Urinary bladder (tissue), 4 donors: ENCODE measurements at places on chromosomes 1 and 21. TPM values are rescaled to one million over a fixed set of nuclear protein-coding genes. Genes with fewer than 3 reads are reported as not detected.

The BCAR3 gene
- 14.5 TPM for total RNA-seq

The SMG7 gene
- 47.5 TPM for total RNA-seq

The ATP1A4 gene
- 8.3 TPM for total RNA-seq

The CCDC27 gene
- total RNA-seq: not detected

The LRRC53 gene
- total RNA-seq: not detected

The FOXD3 gene
- total RNA-seq: 2.9 TPM

The FCRL5 gene
- 0.11 TPM for total RNA-seq

The CNR2 gene
- total RNA-seq: 0.11 TPM

The HMCN1 gene
- total RNA-seq: 36.9 TPM

The CRABP2 gene
- 37.9 TPM for total RNA-seq

The KCNQ4 gene
- 2.0 TPM for total RNA-seq

The CD1B gene
- total RNA-seq: not detected

The PRAMEF10 gene
- total RNA-seq: not detected

The SERPINC1 gene
- not detected for total RNA-seq

The MANEAL gene
- 3.3 TPM for total RNA-seq

The GUCA2B gene
- total RNA-seq: not detected

The LDLRAP1 gene
- 10.6 TPM for total RNA-seq

The B4GALT2 gene
- 35.2 TPM for total RNA-seq

The PLCH2 gene
- 7.0 TPM for total RNA-seq

The BGLAP gene
- 0.42 TPM for total RNA-seq

The RHBDL2 gene
- 6.3 TPM for total RNA-seq

The HAO2 gene
- 0.16 TPM for total RNA-seq

The REN gene
- 0.26 TPM for total RNA-seq

The RXFP4 gene
- total RNA-seq: not detected

The SPRR2E gene
- not detected for total RNA-seq

The ESPN gene
- 0.58 TPM for total RNA-seq

The KIF26B gene
- 12.2 TPM for total RNA-seq
